Foreskin keratinocyte (primary cell): ENCODE measurements at places on chromosomes 11 and 22. TPM values are rescaled to one million over a fixed set of nuclear protein-coding genes. Genes with fewer than 3 reads are reported as not detected.

- no peak for DNase-seq
Observed at GRCh38 chr11:20458905-20459632, 71.6 kb downstream of the PRMT3 start.

GRCh38 chr11:117745346-117745745, 51.7 kb downstream of the DSCAML1 start:
- DNase-seq: no peak

DNA sequence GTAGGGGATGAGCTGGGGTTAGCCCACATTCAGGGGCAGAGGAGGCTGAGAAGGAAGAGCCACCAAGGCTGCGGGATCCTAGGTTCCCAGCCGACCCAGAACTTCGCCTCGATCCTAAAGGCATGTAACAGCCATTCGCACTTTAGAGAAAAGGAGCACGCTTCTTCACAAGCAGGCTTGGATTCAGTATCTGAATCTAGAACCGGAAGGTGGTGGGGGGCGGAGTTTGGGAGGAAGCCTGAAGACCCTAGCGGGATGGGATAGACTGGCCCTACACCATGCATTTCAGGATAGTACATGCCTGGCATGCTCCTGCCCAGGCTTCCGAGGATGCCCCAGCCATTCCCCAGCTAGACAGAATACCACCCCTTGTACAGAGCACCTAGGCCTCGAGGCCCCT, 4.4 kb downstream of the SCARF2 start:
- DNase-seq: no peak

- no peak for DNase-seq
Observed at GRCh38 chr11:129230006-129230405, 37.9 kb upstream of the ARHGAP32 start.

- DNase-seq: no peak
Observed at GRCh38 chr22:23104187-23104971, 34.1 kb downstream of the GNAZ start.

DNA sequence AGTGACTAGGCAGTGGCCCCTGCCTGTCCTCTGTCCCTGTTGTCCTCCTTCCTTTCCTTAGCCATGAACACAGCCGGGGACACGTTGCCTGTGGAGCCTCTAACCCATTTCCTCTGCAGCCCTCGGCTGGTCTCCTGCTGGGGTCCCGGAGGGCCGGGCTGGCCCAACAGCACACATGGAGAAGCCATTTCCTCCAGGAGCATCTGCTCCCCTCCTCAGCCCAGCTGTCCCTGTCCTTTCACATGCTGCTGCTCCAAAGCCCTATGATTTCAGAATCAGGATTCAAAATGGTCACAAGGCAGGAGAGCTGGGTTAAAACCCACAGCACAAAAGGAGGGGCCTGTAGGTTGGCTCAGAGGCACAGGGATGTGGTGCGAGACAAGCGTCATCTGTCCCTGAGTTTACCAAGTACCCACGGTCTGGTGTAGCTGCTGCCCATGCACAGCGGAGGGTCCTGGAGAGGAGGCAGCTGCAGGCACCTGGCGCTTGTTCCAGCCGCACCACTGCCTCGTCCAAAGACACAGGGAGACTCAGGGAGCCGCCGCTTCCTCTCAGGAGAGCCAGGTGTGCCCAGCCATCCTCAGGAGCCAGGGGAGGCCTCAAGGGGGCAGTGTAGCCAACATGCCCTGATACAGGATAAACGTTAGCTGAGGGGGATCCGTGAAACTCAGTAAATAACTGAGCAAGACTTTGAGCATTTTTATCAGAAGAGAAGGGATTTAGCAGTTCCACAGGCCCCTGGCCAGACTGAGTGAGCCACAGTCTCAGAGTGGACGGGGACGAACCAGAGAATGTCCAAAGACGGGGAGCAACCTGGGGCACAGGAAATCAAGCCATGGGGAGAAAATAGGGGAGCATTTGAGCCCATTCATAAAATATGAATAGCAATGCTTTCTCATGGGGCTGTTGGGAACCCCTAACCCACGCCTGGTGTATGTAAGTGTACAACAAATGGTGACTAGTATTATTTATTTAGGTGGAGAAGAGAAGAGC, 3.9 kb upstream of the VSIG10L2 start:
- DNase-seq: peak; percentile 18

- DNase-seq: no peak
Observed at GRCh38 chr11:121134741-121135312, 33.8 kb downstream of the TECTA start.

DNA sequence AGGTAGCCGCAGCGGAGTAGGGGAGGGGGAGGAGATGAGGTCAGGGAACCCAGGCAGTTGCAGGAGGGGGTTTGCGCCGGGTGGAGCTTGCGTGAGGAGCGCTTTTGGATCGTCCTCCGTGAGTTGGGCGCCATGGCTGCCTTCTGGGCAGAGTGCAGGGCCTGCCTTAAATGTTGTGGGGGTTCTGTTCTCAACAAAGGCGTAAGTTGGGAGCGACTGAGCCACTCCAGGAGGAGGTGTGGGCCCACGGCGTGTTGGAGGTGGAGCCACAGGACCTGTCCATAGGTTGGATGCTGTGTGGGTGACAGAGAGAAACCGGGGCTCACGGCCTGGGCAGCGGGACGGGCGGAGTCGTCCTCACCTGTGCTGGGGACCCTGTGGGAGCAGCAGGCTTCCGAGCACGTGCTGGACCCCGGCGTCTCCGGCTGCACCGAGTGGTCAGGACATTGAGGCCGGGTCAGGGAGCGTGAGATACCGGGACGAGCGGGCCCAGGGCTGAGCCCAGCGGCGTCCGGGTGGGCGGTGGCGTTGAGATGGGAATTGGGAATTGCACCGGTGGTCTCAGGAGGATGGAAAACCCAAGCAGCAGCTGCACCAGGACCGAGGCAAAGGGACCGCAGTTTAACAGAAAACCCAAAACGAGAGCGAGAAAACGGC, 977 bp upstream of the PGGHG start:
- no peak for DNase-seq

DNA sequence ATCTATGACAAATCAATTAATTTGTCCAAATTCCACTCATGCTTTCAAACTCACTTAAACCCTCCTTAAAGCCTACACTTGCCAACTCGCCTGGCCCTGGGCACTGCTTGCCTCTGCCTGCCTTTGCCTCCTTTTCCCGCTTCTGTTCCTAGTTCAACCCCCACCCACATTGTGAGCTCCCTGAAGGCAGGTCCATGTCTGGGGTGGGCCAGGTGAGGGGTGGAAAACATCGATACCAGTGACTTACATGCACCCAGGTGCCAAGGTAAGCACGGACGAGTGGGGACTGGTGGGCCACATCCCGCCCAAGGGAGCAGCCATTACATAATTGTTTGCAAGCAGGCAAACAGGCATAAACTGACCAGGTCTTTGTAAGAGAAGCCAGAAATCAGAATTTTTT, 146.2 kb downstream of the ST3GAL4 start:
- peak; percentile 49 for DNase-seq

- peak; percentile 67 for DNase-seq
Observed at GRCh38 chr11:118277312-118277711, 13.2 kb upstream of the MPZL2 start.

DNA sequence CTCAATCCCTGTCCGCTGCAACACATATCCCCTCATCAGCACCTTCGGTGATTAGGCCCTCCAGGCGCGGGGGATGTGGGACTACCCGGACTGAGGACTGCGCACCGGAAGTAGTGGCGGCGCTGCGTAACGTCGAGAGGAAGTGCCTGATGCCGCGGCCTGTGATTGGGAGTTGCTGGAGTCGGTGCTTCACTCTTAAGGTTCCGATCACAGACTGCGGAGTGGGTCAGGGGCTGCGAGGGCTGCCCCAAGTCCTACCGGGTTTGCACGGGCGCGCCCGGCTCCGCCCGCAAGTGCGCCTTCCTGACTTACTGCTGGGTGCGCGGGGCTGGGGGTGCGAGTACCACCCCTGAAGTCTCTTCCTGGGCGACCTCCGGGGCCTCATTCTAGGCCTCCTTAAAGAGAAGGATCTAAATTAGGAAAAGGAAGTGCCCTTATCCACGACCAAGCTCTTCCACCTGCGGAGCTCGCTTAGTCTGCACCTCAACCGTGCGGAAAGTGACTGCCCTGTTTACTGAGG, at the start of gene ALKBH3:
TSS of gene ALKBH3 (plus strand) at position 192 of the 520 bp plus-strand sequence. CDS start 1,822 bp downstream, outside the sequence.
- DNase-seq: peak; percentile 84

GRCh38 chr11:130465263-130465662, 16.8 kb downstream of the ADAMTS15 start:
- no peak for DNase-seq

DNA sequence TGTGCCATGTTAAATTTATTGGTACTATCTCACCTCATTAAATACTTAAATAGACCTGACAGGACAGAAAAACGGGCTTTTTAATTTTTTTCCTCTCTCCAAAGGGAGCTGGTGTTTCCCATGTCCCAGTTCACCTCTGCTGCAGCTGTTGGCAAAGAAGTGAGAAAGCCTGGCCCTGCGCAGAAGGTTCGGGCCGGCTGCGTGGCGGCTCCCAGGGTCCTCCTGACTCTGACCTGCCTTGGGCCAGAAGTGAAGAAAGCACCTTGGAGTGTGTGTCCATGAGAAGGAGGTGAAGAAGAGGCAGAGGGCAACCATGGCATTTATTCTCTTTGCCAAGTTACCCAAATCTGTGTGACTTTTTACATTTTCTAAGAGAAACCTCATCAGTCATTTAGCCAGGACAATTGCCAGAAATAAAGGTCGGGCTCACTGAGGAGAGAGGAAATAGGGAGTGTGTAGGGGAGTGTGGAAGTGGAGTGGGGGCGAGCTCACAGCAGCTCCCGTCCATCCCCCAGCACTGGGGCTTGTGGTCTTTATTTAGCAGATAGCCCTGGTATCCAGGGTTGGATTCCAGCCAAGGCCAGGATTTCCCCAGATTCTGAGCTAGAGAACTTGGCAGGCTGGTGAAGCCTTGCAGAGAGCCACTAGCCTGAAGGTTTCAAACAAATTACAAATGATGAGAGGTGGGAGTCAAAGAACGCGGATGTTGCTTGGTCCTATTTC, 102.4 kb upstream of the CADM1 start:
- no peak for DNase-seq

GRCh38 chr22:40939202-40939601, 12.0 kb upstream of the RBX1 start:
- DNase-seq: peak; percentile 11

DNA sequence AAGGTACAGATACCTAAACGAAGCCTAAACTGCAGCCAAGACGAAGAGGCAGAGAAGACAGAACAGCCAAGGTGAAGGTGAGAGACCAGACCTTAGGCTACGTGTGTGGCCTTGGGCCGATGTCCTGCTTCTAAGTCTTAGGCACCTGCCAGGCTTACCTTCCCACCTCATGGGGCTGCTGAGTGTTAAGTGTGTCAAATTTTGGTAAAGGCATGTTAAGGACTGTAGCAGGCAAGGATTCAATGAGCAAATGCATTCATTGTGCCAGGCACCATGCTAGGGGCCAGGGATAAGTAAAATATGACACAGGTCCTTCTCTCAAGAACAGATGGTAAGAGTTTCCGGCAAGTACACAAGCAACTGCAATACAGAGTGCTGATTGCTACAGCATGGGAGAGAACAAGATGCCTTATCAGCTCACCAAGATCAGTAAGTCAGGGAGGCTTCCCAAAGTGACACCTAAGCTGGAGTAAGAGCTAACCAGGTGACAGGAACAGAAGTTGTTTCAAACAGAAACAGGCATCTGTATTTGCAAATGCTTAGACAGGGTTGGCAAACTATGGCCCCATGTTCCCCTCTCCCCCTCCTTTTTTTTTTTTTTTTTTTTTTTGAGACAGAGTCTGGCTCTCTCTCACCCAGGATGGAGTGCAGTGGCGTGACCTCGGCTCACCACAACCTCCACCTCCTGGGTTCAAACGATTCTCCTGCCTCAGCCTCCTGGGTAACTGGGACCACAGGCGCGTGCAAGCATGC, 46.7 kb downstream of the CLTCL1 start:
- DNase-seq: no peak

Gene RIBC2
- 1.7 and 2.3 TPM in 2 replicates for total RNA-seq

Gene P2RX3
- total RNA-seq: not detected in 2 replicates

Gene OR51B4
- total RNA-seq: not detected in 2 replicates

Gene KRTAP5-10
- total RNA-seq: not detected in 2 replicates

Gene MRGPRX4
- not detected in 2 replicates for total RNA-seq
